GM06990 (cell line): ENCODE measurements at places on chromosomes 4 and X.
A peak's percentile ranks its signal among the peaks of the same experiment; 100 is the strongest.

DNA sequence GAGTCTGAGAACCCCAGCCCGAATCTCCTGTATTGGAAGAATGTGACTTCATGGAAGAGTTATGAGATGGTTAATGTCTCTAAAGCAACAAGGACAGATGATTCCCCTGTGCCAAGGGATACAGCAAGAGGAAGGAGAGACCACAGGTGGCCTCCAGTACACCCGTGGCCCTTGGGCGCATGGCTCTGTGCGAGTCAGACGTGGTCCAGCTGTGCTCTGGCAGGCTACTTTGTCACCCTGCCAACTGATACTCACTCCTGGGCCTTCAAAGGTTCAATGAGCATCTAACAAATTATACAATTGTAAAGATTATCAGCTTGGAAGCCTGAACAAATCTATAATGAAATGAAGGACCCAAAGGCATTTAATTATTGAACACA, 71.7 kb downstream of the NYX start:
- DNase-seq, result no peak

DNA sequence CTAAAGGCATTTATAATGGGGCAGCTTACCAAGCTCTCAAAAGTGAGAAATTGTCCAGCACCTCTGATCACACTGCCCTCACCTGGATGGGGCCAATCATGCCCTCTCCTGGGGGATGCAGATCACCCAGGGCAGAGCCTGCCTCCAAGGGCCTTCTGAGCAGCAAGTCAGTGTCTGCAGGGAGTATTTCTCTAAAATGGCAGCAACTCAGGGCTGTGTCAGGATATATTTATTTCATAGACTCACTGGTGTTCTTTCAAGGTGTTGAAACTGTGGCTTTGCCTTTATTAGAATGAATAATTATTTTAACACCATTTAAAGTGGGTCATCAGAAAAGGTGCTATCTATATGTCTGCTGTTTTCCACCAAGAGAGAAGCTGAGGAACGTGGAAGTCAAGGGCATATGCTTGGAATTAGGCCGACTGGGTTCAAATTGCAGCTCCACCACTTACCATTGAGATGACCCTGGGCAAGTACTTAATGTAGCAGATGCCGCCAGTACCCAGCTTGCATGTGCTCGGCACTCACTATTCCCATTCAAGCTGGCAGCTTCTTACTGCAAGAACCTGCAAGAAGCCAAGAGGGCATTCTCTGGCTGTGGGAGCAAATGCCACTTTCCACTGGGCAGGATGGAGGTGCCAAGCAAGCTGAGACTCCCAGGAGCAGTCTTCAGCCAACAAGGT, 590.0 kb downstream of the BCOR start:
- no peak for DNase-seq

- DNase-seq, result no peak
Observed at GRCh38 chr4:101321481-101322042, 25.8 kb downstream of the PPP3CA start.

GRCh38 chr4:76948443-76949275, 893 bp upstream of the SEPTIN11 start:
- peak; percentile 84 for DNase-seq

- DNase-seq, result no peak
Observed at GRCh38 chr4:167419468-167420140, 185.3 kb upstream of the SPOCK3 start.

- no peak for DNase-seq
Observed at GRCh38 chrX:113947548-113947947, 636.3 kb upstream of the HTR2C start.

- peak; percentile 13 for DNase-seq
Observed at GRCh38 chr4:74038425-74039314, at the start of gene CXCL3. Gene CXCL3, minus strand, starts transcription at chr4:74038689. Its CDS starts 78 bp downstream, at chr4:74038611.

DNA sequence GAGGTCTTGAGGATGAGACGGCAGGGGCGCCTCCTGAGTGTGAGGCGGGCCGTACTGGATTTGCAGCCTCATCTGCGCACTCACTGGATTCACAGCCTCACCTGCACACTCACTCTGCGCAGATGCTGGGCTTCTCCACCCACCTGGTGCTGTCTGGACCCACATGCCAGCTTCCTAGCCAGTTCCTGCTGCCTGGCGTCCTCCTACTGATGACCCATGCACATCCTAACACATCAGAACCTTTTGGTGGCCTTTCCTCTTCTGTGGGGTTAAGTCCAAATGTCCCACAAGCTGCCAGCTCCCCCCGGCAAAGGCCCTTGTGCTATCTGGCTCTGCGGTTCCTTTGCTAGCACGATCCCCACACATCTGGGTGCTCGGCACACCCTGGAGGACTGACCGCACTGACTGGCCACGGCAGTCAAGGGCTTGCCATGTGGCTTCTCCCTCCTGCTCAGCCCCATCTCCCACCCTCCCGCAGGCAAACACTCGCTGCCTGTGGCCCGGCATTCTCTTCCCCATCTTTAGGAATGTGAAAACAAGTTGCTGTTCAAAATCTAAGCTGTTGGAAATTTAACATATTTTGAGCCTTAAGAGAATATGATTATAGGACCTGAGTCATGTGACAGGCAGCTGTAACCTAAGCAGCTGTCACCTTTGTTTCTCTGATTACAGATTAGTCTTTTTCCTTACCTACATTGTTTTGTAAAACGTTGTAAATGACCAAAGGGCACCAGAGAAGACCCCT, 39.4 kb upstream of the AFAP1 start:
- no peak for DNase-seq

DNA sequence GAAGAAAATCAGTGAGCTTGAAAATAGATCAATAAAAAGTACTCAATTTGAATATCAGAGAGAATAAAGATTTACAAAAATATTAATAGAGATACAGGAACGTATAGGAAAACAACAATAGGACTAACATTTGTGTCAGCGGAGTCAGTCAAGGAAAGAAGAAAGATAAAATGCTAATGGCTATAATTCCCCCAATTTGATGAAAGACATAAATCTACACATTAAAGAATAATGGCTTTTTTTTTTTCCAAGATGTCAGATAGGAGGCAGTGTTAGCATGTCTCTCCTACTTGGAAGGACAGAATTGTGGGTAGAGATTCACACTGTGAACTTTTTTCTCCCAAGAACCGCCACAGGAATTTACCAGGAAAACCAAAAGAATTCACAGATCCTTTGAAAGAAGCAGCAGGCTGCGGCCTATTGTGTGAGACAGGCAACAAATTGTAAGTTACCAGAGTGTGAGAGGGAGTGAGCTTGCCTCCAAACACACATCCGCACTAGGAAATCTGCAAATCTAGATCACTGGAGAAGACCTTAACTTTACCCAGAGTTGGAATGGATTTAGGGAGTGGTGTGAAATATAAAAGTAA, 249.9 kb downstream of the PRDM5 start:
- DNase-seq, result no peak

DNA sequence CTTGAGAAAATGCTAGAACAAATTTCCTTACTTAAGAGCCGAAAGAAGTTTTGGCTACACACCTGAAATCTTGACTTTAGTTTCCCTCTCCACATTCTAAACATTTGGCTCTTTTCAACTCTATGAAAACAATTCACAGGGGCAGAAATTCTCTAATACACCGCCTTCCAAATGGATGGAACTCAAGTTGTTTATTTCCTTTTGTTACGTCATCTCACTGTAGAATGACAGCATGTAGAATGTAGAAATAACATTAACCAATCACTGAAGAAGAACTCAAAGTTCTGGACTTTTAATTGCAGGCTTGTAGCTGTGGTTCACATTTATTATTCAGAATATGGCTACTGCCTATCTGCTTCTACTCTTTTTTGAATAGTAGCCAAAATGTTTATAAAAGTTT, 1.9 kb downstream of the DMP1 start:
- no peak for DNase-seq

- no peak for DNase-seq
Observed at GRCh38 chr4:74044677-74045076, 6.2 kb upstream of the CXCL3 start.

DNA sequence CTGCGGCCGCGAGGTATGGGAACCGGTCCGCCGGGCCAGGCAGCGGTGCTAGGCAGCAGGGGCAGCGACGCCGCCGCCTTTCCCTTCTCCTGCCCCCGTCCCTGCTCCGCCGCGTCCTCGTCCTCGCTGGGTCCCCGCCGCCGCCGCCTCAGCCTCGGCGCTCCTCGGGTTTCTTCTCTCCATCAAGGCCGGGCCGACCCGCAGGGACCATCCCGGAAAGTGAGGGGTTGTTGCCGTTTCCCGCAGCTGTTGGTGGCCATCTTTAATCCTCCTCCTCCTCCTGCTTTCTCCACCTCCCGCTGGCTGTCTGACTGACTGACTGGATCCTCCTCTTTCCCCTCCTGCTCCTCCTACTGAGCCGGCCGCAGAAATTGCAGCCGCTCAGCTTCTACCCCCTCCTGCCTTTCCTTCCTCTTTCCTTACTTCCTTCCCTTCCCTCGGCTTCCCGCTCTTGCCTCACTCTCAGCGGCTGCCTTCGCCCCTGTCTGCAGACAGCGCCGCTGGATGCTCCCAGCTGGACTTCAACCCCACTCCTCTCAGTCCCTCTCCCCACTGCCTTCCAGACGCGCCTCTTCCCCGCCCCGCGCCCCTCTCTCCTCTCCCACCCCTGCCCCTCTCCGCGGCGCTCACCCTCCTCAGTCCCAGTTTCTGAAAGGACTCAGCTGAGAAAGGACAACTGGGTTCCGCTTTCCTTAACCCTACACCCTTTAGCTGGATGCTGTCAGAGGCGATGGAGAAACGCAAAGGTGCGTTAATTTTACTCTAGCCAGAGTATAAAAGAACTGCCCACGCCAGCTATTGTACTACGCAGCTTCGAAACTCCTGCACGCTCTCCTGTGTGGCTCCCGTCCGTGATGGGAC, at the start of gene WDFY3:
Gene WDFY3, minus strand, starts transcription at position 309 of the 861 bp plus-strand sequence. CDS start 106,099 bp downstream, outside the sequence.
- no peak for DNase-seq

- DNase-seq, result no peak
Observed at GRCh38 chr4:81410680-81411079, 61.0 kb downstream of the RASGEF1B start.

- no peak for DNase-seq
Observed at GRCh38 chrX:15468036-15468435, 25.1 kb downstream of the PIR start.

DNA sequence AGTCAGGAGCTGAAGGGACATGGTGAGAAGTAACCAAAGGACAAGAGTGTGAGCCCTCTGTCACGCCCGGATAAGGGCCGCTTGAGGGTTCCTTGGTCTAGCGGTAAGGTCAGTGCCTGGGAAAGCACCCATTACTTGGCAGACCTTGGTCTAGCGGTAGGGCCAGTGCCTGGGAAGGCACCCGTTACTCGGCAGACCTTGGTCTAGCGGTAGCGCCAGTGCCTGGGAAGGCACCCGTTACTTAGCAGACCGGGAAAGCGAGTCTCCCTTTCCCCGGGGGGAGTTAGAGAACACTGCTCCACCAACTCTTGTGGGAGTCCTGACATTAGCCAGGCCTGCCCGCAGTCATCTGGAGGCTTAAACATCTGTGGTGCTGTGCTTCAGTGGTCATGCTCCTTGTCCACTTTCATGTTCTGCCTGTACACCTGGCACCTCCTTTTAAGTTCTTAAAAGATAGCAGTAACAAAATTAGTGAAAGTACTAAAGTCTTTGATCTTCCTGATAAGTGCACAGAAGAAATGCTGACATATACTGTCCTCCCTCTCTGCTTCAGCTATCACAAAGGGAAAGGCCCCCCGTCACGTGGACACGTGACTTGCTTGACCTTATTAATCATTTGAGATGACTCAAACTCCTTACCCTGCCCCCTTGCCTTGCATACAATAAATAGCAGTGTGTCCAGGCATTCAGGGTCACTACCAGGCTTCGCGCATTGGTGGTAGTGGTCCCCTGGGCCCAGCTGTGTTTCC, 9.3 kb upstream of the SEC24B start:
- no peak for DNase-seq

GRCh38 chrX:21883258-21883657, 27.5 kb downstream of the YY2 start:
- DNase-seq, result no peak

DNA sequence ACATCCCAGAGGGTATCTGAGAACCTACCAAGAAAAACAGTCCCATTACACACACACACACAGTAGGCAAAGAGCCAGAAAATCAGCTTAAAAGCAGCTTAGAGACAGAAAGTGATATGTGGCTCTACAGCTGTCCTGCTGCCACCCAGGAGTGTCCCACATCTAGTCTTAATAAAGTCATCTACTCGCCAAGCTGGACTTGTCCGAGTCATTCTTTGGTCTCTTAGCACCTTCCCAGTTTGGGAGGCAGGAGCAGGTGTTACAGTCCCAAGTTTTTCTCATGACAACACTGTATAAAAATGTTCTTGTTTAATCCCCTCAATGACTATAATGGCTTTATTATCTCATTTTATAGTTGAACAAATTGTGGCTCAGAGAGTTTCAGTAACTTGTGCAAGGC, 252.5 kb upstream of the CASK start:
- DNase-seq, result no peak

- no peak for DNase-seq
Observed at GRCh38 chrX:33908898-33909297, 223.2 kb downstream of the FAM47A start.

DNA sequence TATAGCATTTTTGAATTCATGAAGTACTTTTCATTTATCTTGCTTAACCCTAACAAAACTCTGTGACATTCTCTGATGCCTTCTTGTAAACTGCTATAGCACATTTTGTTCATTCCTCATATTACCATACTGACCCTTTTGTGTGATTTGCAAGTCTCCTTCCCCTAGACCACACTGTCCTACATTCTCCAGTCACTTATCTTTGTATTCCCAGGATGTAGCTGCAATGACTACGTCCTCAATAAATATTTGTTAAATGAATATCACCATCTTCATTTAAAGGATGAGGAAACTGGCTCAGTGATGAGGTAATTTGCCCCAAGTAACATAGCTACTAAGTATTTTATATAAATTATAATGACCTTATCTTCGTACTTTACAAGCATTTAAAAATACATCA, 11.9 kb downstream of the HUWE1 start:
- DNase-seq, result no peak

DNA sequence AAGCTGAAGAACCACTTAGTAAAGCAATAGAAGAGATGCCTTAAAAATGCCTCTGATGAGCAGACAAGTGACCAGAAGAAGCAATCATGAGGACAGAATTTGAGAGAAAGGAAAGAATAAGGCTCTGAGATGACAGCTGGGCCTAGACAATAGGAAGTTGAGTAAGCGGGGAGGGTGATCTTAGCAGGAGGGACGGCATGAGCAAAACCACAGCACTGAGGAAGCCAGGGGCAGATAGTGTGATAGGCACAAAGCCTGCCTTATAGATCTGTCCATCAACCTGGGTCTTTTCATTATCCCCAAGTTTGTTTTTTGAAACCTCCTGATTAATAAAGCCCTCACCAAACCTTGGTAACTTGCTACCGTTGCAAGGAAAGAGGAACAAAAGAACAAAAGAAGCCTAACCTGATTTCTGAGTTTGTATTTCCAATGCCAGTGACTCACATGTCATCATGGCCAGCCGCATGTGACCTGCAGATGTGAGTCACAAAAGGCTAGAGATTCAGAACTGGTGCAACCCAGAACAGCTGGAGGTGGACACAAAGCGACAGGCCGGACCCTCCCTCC, 55.7 kb upstream of the PPARGC1A start:
- no peak for DNase-seq

GRCh38 chrX:107118322-107119147, at the start of gene RBM41:
Gene RBM41, minus strand, starts transcription at chrX:107118822. Its CDS starts 49 bp downstream, at chrX:107118773.
- DNase-seq, result peak; percentile 64

DNA sequence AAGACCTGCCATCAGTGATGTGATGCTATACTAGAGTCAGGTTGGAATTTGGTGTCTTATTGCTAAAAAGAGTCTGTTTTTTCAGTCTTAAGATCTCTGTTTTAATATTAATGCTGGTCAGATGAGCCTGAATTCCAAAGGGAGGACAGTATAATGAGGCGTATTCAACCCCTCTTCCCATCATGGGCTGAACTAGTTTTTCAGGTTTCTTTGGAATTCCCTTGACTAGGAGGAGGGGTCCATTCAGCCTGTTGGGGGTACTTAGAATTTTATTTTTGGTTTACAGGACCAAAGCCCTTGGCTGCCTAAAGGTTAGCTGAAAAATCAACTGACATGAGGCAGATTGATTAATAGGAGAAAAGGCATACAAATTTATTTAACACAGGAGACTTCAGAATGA, 24.1 kb upstream of the PI4K2B start:
- no peak for DNase-seq
